ENCODE measurements at places on chromosomes 4 and X. TPM values are rescaled to one million over a fixed set of nuclear protein-coding genes. Genes with fewer than 3 reads are reported as not detected.

DNA sequence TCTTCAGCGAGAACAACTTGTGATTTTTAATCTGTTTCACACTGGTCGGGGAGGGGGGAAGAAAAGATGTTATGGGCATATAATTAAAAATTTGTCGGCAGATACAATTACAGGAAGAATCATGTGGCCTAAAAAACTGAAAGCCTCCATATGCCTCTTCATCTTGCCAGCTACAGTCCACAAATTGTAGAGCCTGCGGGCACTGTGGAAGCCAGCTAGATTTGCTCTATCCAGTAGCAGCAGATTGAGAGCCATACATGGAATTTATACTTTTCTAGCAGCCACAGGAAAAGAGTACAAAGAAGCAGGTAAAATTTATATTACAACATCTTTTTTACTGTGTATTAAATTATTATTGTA is 147.3 kb downstream of the TBL1X start:
- no peak for DNase-seq

DNA sequence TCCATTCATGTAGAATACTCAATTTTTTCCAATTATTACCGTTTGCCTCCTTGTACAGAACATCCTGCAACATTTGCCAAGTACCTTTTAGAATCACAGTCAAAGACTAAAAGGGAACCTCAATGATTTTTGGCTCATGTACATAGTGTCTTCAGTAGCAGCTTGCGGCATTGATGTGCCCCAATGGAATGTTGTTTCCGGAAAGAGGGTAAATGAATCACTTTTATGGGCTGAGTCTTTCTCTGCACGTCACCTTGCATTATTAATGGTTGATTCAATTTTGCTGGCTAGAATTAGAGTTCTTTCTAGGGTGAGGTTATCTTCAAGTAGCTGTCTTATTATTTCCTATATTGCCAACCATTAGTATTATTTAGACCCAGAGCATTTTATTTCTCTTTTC is 116.9 kb upstream of the GABRA2 start:
- DNase-seq = no peak

DNA sequence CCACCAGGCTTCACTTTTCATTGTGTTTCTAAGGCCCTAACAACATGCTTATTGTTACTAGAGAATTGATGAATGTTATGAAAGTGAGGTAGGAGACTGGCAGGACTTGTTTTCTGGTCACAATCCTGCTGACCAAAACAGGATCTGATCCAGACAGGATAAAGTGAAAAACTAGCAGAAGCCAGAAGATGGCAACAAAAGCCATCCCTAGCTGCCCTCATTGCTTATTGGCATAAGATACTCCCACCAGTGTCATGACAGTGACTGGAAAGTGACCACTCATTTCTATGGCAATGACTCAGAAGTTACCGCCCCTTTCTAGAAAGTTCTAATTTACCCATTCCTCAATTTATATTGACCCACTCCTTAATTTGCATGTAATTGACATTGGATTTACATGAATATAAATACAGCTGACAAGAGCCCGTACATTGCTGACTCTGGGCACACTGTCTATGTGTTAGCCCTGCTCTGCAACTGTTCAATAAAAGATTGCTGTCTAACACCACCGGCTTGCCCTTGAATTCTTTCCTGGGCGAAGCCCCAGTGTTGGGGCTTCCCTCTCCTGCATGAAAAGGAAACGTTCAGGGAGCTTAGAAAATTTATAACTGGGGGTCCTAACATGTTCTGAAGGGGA is 30.0 kb upstream of the FGG start:
- no peak for DNase-seq

COPS4 gene
- 12.0 TPM for polyA plus RNA-seq

ABCB7 gene
- 17.8 TPM for polyA plus RNA-seq

PPP1R2C gene
- 3.7 TPM for polyA plus RNA-seq

Measured in B cell (primary cell).